AG08395 (cell line): ENCODE measurements at places on chromosomes 1 and 21.

DNA sequence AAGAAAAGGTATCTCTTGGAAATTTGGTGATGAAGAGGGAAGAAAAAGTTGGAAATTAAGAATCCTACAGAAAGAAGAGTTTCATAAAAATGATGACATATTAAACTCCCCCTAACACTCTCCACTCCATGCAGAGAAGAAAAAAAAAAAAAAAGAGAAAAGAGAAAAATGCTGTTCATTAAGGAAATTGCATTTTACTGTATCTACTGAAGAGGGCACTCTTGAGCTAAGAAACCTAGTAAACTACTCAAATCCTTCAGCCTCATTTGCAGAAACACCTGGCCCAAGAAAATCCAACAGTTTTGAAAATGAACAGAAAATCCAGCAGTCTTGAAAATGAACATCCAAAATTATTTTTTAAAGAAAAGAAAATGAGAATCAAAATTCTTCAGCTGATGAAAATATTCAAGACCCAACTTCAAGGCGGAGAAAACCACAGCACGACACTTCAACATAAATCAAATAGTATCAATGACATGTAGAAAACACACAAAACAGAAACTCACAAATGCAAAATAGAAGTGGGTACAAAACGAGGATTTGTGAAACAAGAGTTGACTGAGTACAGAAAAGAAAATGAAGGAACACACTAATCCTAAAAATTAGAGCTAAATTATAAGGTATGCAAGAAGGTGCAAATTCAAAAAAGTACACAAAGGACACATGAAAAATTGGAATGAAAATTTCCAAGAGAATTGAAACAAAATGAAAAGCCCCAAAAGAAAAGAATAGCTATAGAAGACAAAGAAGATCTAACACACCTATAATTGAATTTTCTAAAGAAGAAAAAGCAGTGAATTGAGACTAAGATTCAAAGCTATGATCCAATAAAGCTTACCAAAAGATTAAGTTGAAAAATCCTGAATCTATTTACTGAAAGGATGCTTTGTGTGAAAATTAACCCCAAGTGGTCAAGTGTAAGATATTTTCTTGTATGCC is 73.2 kb upstream of the DNAJC6 start:
- peak; percentile 12 for DNase-seq

- no peak for DNase-seq
Measured at GRCh38 chr1:23909412-23909811, 3.8 kb downstream of the CNR2 start.

DNA sequence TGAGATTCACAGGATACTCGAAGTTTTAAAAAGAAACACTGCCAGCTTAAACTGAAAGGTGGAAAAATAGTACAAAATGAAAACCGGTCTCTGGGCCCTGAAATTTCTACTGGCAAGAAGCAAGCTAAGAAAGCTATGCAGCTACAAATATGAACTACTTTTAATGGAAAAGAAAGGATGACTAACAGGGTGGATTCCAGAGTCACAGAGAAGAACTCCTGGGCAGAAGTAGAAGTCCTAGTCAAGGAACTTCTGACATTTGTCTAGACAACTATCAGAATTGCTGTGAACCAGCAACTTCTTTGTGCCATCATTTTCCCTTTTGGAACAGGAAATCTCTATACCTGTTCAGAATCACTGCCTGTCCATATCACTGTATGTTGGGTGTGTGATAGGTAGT is 38.1 kb downstream of the CD160 start:
- peak; percentile 7 for DNase-seq

DNA sequence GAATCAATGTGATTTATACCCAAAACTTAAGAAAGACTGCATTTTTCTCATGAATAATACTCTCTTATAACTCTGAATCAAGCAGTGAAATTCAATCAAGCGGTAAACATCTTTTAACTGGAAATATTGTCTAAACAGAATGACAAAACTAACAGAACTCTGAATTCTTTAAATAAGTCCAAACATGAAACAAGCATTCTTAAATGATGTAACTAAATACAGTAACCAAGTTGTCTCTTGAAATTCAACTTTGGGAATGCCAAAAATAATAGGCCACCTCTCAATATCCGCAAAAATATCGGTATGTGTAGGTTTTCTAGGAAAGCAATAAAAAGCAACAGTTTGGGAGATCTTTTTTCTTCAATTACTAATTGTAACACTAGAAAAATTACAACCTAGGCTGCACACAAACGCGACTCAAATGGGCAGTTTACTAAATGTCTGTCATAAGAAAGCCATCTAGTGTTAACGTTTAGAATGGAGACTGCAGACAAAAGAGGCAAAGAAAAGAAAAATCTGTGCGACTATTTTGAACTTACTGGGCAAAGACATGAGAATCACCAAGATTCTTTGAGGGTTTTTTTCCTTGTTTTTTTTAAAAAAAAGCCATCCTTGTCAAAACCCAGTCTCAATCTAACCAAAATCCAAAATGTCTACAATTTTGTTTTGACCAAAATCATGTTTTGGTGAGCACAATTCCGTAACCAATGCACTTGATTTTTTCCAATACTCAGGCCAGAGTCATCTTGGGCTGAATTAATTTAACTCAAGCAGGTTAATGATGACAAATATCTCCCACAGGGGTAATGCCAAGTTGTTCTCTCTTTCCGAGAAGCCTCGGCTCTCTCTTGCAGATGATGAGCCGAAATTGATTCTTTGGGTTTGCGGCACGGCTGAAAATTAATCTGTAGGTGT is 1.3 kb downstream of the SIPA1L2 start:
- peak; percentile 16 for DNase-seq

DNA sequence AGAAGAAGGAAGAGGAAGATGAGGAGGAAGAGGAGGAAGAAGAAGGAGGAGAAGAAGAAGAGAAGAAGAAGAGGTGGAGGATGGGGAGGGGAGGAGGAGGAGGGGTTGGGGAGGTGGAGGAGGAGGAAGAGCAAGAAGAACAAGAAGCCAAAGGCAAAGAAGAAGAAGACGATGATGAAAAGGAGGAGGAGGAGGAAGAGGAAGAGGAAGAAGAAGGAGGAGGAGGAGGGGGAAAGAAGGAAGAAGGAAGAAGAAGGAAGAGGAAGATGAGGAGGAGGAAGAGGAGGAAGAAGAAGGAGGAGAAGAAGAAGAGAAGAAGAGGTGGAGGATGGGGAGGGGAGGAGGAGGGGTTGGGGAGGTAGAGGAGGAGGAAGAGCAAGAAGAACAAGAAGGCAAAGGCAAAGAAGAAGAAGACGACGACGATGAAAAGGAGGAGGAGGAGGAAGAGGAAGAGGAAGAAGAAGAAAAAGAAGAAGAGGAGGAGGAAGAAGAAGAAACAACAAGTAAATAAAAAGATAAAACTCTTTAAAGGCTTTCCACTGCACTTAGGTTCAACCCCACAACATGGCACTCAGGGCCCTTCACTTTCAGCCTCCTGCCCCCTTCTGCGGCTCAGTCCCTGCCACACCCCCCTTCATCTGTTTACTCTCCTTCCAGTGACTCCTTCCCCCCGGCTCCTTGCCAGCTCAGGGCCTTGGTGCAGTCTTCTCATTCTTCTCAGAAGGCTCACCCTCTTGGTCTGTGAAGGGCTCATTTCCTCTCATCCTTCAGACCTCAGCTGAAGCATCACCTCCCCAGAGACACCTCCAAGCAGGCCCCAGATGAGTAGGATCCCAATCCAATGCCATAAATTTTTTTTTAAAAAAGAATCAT is 114.0 kb downstream of the KCNN3 start:
- peak; percentile 50 for DNase-seq

GRCh38 chr1:165581926-165582325 is 38.1 kb downstream of the LRRC52 start:
- DNase-seq = no peak

DNA sequence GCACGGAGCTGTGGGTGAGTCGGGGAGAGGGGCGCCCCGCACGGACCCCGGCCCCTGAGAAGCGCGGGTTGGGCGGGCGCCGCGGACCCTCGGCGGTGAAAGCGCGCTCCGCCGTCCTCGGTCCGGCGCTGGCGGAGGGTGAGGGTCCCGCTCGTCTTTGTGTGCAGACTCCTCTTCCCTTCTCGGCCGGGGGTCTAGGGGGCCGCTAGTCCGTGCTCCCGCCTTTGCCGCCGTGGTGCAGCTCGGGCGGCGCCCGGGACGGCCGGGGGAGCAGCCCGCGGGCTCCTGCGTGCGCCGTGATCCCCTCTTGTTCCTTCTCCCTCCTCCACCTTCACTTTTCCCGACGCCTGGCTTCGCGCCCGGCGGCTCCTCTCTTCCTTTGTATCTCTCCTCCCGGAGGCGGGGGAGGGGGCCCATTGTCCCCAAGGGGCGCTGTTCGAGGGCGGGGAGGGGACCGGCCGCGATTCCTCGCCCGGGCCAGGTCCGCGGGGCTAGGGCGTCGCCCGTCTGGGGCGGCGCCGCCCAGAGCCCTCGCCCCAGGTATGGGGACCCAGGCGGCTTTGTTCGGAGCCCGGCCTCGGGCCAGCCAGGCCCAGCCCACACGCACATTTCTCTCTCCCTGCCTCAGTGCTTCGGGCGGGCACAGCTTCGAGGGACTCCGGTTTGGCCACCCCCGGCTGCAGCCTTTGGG is 519 bp downstream of the FNBP1L start:
- DNase-seq = peak; percentile 22

- peak; percentile 33 for DNase-seq
Measured at GRCh38 chr1:95002540-95003432, 70.0 kb downstream of the ALG14 start.

- DNase-seq = no peak
Measured at GRCh38 chr1:66919063-66919462, 5.6 kb downstream of the DNAI4 start.

DNA sequence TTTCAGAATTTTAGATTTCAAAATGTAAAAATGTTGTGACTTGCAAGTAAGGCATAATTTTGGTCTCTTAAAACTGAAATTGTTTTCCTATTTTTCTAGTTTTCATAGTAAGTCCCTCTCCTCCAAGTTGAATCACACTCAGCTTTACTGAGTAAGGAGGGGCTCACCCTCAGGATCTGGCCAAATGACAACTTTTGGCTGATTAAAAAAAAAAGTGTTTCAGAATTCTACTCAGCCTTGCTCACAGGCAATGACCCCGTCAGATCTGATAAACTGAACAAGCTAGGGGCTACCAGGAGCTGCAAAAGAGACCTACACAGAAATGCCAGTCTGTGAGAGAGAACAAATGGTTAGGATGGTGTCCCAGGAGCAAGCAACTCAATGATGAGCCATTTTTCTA is 159.8 kb downstream of the PBX1 start:
- DNase-seq = peak; percentile 53

DNA sequence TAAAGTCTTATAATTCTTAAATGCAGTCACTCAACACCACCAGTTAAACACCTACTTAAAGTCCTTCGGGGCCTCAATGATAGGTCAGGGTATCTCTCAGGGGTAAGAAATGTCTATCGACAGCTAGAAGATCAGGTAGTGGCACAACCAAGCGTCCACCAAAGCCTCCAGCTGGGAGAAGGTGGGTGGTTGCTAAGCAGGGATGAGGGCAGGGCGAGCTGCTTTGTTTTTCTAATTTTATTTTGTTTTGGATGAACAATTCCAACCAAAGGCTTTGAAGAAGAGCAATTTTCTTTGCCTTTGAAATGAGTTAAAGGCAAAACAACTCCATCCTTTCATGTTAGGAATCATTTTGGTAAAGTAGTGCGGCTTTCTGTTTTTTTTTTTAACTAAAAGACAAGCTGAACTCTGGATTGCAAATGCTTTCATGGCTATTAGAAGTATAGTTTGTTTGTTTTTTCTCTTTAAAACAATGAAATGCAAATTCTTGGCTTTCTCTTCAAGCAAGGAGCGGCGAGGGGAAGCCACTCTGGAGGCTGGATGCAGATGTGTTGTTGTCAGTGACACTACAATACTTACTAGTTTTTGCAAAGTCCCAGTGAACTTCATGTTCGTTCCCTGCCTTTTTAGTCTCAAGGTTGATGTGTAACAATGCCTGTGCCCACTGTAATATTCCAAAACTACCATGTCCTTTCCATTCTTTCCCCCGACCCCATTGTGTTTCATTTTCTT is 106.0 kb downstream of the MRPS6 start:
- no peak for DNase-seq

GRCh38 chr1:104671684-104672353 is 922.1 kb downstream of the AMY1C start:
- no peak for DNase-seq

- no peak for DNase-seq
Measured at GRCh38 chr1:160095382-160096105, 2.9 kb downstream of the IGSF8 start.

- DNase-seq = no peak
Measured at GRCh38 chr1:147077523-147077922, 94.7 kb downstream of the PRKAB2 start.

- no peak for DNase-seq
Measured at GRCh38 chr1:235424092-235424491, 56.9 kb downstream of the TBCE start.

- no peak for DNase-seq
Measured at GRCh38 chr1:26418865-26419349, 8.3 kb downstream of the LIN28A start.

- no peak for DNase-seq
Measured at GRCh38 chr21:45747233-45747766, 103.8 kb downstream of the PCBP3 start.

GRCh38 chr1:63966016-63966415 is 192.2 kb downstream of the ROR1 start:
- DNase-seq = no peak

GRCh38 chr1:200260597-200261335 is 149.1 kb downstream of the ZNF281 start:
- peak; percentile 74 for DNase-seq

GRCh38 chr1:8259498-8260290 is 58.2 kb upstream of the SLC45A1 start:
- DNase-seq = peak; percentile 48

- DNase-seq = no peak
Measured at GRCh38 chr1:186899577-186899976, 70.8 kb downstream of the PLA2G4A start.

- no peak for DNase-seq
Measured at GRCh38 chr1:172120381-172120780, 279.1 kb downstream of the DNM3 start.

DNA sequence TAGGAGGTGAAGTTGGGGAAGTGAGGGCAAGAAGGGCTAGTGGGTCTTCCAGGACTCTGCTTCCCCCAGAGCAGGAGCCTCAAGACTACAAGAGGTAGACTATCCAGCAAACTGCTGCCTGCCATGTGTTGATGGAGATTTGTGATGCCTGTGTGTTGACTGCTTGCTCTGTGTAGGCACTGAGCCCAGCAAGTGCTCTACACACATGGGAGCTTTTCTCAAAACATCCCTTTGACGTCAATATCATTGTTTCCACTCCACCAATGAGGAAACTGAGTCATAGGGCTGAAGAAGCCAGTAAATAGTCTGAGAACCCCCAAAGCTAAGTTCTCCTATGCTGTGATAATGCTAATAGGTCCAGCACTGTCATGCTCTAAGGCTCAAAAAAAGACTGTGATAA is 207.2 kb upstream of the NFIA start:
- DNase-seq = no peak

DNA sequence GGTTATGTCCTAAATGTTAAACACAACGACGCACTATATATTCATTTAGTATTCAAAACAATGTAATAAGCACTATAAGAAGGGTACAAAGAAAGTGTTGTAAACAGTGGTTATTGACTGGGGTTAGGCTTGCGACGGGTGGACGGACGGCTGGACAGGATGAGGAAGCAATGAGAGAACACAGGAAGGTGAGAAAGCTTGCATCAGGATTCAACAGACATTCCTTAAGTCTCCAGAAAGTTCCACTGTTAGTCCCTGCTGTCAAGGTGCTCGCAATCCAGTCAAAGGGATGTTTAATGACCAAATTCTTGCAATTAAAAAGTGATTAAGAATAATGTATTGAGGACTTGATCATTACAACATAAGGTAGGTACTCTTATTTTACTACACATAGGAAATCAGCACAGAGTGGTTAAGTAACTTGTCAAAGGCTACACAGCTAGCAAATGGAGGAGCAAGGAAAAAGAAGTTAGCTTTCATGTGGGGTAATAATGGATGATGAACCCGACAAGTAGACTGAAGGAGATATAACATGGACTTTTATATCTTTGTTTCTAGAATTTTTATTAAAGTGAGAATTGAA is 994 bp upstream of the ACBD6 start:
- peak; percentile 18 for DNase-seq
